ENCODE measurements at places on chromosomes 7 and 10.
A peak's percentile ranks its signal among the peaks of the same experiment; 100 is the strongest.

- H3K4me3 ChIP-seq = peak overlapping the region; percentile 32
- peak; percentile 76 for DNase-seq
- no peaks in the 10 kb centered on the region for H3K36me3 ChIP-seq
- no peak overlapping the region for H3K27ac ChIP-seq
- peaks cover 55% of the 10 kb centered on the region for H3K27me3 ChIP-seq
These were observed 1.2 kb downstream of the CALY start for GRCh38 chr10:133335246-133336117.

DNA sequence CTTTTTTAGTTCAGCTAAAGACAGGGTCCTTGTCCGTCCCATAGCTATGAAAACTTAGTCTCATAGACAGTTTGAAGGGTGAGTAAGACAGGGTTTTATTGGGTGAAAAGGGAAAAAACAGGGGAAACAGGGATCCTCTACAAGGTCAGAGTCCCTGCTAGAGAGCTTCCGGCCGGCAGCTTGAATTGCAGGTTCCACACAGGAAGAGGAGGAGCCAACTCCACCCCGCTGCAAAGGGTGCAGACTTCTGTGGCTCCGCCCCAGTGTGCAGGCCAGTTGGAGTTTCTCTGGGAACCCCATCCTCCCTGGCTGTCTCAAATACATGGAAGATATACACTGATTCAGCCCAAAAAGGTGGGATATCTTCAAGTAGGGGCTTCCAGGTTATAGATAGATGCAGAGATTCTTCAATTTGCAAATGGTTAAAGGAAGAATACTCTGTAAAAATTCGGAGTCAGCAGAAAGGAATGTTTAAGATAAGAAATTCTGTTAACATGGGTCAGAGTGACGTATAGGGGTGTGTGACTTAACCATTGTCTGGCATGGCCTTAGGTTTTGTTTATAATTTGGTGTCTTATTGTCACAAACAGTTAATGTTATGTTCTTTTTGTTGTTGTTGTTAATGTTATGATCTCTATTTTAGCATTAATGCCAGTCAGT is 34.6 kb upstream of the HECW1 start:
- no peaks in the 10 kb centered on the region for H3K4me1 ChIP-seq
- H3K27me3 ChIP-seq = no peaks in the 10 kb centered on the region
- H3K4me3 ChIP-seq = no peak overlapping the region
- DNase-seq = no peak

GRCh38 chr10:5411941-5412276 is 448 bp upstream of the NET1 start:
- peaks cover 4% of the 10 kb centered on the region for H3K4me1 ChIP-seq
- no peak for DNase-seq
- H3K27me3 ChIP-seq = peaks cover 6% of the 10 kb centered on the region

GRCh38 chr10:716821-717220 is 27.4 kb upstream of the DIP2C start:
- no peaks in the 10 kb centered on the region for H3K36me3 ChIP-seq
- no peak overlapping the region for H3K4me3 ChIP-seq
- no peaks in the 10 kb centered on the region for H3K4me1 ChIP-seq
- DNase-seq = no peak

DNA sequence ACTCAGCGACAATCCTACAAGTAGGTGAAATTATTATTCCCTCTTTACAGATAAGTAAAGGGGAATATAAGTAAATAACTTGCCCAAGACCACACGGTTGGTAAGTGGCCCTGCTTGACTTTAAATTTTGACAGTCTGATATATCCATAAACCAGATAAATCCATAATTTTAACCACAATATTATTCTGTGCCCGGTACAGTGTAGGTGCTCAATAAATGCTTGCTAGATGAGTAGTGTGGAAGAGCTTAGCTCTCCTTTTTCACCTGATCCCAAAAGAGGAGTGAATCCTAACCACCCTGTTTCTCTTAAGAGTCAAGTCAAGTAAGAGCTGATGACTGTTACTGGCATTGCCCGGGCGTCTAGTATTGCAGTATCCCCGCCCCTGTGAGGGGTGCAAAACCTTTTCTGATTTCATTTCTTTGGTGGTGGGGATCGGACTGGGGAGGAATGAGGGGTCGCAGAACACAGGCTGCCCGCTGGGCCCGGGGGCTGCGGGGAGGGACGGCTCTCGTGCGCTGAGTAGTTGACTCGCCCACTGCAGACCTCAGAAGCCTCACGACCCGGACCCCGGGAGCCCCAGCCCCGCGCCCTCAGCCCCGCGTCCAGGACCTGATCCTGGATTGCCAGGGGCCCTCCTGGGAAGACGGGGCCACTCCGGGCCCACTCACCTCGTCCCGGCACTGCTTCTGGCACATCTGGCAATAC is 490 bp downstream of the KIN start:
- no peaks in the 10 kb centered on the region for H3K27me3 ChIP-seq
- H3K36me3 ChIP-seq = peaks cover 4% of the 10 kb centered on the region
- no peak for DNase-seq
- peak overlapping the region; percentile 90 for H3K27ac ChIP-seq

- H3K36me3 ChIP-seq = peaks cover 36% of the 10 kb centered on the region
- H3K27me3 ChIP-seq = no peaks in the 10 kb centered on the region
- DNase-seq = no peak
- H3K4me3 ChIP-seq = peak overlapping the region; percentile 94
- peaks cover 45% of the 10 kb centered on the region for H3K4me1 ChIP-seq
These were observed 1.2 kb downstream of the CYREN start for GRCh38 chr7:135169141-135169963.

DNA sequence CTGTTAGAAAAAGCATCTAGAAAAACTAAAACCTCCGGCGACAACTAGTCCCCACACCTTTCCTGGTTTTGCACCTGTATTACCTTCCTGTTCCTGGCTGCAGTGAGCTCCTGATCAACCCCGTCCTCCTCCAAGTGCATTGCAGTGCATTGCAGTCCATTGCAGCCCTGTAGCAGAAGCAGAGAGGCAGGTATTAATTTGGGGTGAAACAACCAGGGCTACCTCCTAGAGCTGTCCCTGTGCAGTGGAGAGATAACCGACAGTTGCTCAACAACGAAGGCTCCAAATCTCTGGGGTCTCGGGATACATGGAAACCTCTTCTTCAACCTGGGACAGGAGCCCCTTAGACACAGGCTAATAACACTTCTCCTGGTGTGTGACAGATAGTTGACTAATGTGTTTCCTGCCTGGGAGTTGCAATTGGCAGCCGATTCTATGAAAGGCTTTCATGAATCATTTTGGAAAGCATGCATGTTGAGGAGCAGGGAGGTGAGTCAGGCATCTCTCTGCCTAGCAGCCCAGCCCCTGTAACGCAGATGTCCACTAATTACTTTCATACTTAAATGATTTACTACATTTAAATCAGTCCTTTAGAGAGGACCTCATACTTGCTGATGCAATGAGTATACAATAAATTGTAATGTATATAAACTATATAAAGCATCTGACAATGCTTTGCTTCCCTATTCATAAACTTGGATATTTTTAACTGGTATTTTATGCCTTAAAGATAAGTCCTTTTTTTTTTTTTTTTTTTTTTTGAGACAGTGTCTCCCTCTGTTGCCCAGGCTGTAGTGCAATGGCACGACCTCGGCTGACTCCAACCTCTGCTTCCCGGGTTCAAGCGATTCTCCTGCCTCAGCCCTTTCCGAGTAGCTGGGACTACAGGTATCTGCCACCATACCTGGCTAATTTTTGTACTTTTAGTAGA is 59.0 kb downstream of the PRR15 start:
- H3K4me3 ChIP-seq = no peak overlapping the region
- no peak for DNase-seq
- H3K36me3 ChIP-seq = no peaks in the 10 kb centered on the region
- H3K4me1 ChIP-seq = no peaks in the 10 kb centered on the region

DNA sequence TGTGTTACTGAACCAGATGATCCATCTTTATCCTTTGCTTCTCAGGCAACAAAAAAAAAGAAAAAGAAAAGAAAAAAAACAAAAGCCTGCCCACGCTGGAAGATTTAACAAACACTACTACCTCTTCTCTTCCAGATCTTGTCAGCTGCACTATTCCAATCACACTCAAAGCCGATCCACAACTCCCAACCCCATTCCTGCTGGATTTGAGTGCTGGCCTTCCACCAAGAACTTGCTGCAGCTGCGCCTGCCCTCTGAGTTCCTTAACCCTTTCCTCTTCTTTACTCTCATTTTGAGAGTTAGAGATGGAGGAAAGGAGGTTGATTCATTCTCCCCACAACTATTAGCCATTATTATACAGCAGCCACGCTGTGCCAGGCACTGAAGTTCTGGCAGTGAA is 16.0 kb upstream of the ITGA8 start:
- peak overlapping the region; percentile 55 for H3K27ac ChIP-seq
- H3K36me3 ChIP-seq = no peaks in the 10 kb centered on the region
- no peaks in the 10 kb centered on the region for H3K27me3 ChIP-seq
- no peak for DNase-seq

DNA sequence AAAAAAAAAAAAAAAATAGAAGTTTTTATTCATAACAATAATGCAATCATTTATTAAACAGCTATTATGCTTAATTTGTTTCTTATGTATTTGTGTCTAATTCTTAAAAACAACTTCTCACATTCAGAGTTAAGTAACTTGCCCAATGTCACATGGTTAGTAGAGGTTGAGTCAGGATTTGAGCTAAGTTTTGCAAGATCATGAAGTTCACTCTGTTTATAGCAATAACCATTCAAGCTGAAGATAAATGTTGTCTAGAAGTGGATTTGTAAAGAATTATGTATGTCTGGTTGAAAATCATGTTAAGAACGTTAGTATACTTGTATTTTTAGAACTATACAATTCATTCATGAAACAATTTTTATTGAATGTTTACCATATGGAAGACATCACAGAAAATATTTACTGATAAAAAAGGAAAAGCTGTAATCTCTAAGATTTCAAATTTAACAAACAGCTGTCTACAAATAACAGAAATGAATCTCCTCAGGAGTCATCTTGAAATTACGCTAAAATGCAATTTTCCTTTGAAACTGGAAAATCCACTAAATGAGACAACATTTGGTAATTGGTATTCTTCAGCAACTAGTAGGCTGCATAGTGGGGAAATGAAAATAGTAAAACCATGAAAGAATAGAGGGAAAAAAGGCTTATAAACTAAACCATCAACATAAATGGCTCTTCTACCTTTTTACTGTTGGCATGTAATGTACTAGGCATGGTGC is 70.5 kb upstream of the AHR start:
- DNase-seq = no peak
- no peaks in the 10 kb centered on the region for H3K4me1 ChIP-seq
- no peak overlapping the region for H3K4me3 ChIP-seq
- no peaks in the 10 kb centered on the region for H3K27me3 ChIP-seq
- H3K36me3 ChIP-seq = no peaks in the 10 kb centered on the region
- no peak overlapping the region for H3K27ac ChIP-seq

DNA sequence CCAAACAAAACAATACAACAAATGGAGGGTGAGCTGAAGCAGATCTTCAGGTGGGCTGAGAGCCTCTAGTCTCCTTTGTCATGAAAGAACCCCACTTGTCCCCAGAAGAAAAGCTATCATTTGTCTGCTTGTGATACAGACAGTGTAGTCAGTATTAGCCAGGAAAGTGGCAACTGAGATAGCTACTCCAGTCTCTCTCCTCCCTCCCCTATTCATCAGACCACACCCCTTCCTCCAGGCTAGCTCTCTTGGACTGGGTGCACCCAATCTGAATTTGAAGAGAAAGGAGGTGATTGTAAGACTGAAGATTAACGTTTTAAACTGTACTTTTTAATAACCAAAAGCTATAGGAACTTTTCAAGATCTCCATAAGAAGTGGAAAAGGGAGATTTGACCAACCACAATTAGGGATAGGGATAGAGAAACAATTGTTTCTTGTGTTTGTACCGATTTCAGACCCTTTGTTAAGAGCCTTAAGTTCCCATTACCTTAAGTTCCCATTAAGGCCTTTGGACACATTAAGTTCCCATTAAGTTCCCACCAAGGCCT is 14.1 kb downstream of the BMPR1A start:
- H3K27me3 ChIP-seq = no peaks in the 10 kb centered on the region
- peaks cover 13% of the 10 kb centered on the region for H3K4me1 ChIP-seq
- no peak for DNase-seq
- H3K4me3 ChIP-seq = no peak overlapping the region

DNA sequence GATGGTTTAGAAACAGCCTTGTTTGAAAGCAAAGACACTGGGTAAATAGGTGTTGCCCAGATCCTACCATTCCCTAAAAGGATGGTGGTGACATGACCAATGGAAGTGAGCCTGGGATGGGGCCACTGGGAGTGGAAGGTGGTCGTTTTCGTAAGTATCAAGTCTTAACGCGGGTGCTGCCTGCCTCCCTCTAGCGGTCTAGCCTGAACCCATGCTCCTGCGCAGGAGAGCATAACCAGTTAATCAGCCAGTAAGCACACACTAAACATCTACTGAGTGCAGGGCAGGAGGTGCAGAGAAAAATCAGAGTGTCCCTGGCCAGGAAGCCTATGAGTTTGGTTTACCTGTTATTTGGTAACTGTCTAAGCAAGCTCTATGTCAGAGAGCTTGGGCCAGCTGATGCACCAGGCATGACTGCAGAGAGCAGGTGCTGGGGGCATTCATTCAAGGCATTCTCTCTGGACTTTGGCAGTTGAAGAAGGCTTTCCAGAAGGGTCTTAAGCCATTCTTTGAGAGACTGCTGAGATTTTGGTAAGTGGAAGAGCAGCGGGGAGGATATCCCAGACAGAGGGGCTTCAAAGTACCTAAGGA is 930 bp downstream of the GARIN1A start:
- H3K27me3 ChIP-seq = no peaks in the 10 kb centered on the region
- no peaks in the 10 kb centered on the region for H3K36me3 ChIP-seq
- no peak overlapping the region for H3K27ac ChIP-seq
- H3K4me1 ChIP-seq = no peaks in the 10 kb centered on the region

- H3K27me3 ChIP-seq = no peaks in the 10 kb centered on the region
- no peaks in the 10 kb centered on the region for H3K4me1 ChIP-seq
- H3K27ac ChIP-seq = no peak overlapping the region
- H3K36me3 ChIP-seq = no peaks in the 10 kb centered on the region
- no peak for DNase-seq
- H3K4me3 ChIP-seq = no peak overlapping the region
These were observed 205.9 kb upstream of the PHF14 start for GRCh38 chr7:10767771-10768170.

Data from upper lobe of right lung (tissue), 1 donor.